MM.1S (cell line): ENCODE measurements at places on chromosomes 5 and 9.

DNA sequence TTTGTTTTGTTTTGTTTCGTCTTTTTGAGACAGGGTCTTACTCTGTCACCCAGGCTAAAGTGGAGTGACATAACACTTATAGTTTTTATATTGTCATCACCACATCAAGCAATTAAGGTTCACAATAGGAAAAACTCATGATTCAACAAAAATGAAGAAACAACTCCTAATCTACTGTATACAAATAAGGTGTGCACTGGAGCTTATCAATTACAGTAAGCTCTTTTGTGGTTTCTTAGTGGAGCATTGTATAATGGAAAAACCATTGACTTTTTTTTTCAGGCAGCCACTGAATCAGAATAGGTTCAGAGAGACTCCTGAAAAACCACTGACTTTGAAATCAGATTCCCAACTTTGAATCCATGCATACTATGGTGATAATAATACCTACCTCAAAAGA is 10.8 kb upstream of the PLIN2 start:
- no peak for DNase-seq
- H3K4me1 ChIP-seq, result no peaks in the 10 kb centered on the region
- H3K4me3 ChIP-seq, result no peak overlapping the region
- H3K27ac ChIP-seq, result no peak overlapping the region
- no peaks in the 10 kb centered on the region for H3K27me3 ChIP-seq
- no peaks in the 10 kb centered on the region for H3K36me3 ChIP-seq

GRCh38 chr5:195401-196160 is 4.3 kb downstream of the LRRC14B start:
- H3K27me3 ChIP-seq, result no peaks in the 10 kb centered on the region
- H3K36me3 ChIP-seq, result no peaks in the 10 kb centered on the region; the same call in 1 of the 2 replicates
- H3K27ac ChIP-seq, result no peak overlapping the region
- no peak for DNase-seq

- no peak overlapping the region for H3K27ac ChIP-seq
- no peak for DNase-seq
- H3K36me3 ChIP-seq, result no peaks in the 10 kb centered on the region
- peaks cover 7% of the 10 kb centered on the region; the same call in 1 of the 2 replicates for H3K27me3 ChIP-seq
These were observed 2.4 kb downstream of the FGFR4 start for GRCh38 chr5:177089127-177089526.

GRCh38 chr5:15233566-15233965 is 266.4 kb upstream of the FBXL7 start:
- H3K27me3 ChIP-seq, result no peaks in the 10 kb centered on the region
- DNase-seq, result no peak
- no peak overlapping the region for H3K27ac ChIP-seq

- no peak for DNase-seq
- no peak overlapping the region for H3K4me3 ChIP-seq
- no peaks in the 10 kb centered on the region for H3K27me3 ChIP-seq
- H3K27ac ChIP-seq, result no peak overlapping the region
These were observed 82.1 kb downstream of the GAPVD1 start for GRCh38 chr9:125343518-125344275.

- no peaks in the 10 kb centered on the region for H3K36me3 ChIP-seq
- H3K27ac ChIP-seq, result no peak overlapping the region
- no peak overlapping the region for H3K4me3 ChIP-seq
These were observed 163.7 kb downstream of the ALDH1A1 start for GRCh38 chr9:72788966-72789735.

GRCh38 chr9:125161284-125161918 is 18.1 kb upstream of the SCAI start:
- no peak overlapping the region for H3K4me3 ChIP-seq
- H3K27me3 ChIP-seq, result no peaks in the 10 kb centered on the region
- H3K4me1 ChIP-seq, result no peaks in the 10 kb centered on the region

DNA sequence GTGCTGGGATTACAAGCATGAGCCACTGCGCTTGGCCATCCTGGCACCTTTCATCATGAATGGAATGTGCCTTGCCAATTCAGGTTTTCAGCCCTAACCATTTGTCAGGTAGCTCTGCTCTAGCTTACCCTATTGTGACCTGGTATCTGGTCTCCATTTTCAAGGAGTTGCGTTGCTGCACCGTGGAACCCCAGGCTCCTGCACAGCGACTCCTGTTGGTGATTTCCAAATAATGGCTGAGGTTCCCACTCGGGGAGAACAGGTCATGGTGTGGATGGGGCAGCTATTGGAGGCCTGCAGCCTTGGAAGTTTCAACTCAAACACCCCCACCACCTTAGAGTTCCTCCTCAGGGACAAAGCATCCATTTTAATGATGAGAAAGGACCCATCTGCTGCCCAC is 18.7 kb upstream of the CTSV start:
- no peaks in the 10 kb centered on the region for H3K4me1 ChIP-seq
- no peak overlapping the region for H3K4me3 ChIP-seq
- H3K27ac ChIP-seq, result no peak overlapping the region
- no peak for DNase-seq
- H3K27me3 ChIP-seq, result no peaks in the 10 kb centered on the region
